Psoas muscle (tissue), 8 donors: ENCODE measurements at places on chromosomes 12 and 14. TPM values are rescaled to one million over a fixed set of nuclear protein-coding genes. Genes with fewer than 3 reads are reported as not detected.

DNA sequence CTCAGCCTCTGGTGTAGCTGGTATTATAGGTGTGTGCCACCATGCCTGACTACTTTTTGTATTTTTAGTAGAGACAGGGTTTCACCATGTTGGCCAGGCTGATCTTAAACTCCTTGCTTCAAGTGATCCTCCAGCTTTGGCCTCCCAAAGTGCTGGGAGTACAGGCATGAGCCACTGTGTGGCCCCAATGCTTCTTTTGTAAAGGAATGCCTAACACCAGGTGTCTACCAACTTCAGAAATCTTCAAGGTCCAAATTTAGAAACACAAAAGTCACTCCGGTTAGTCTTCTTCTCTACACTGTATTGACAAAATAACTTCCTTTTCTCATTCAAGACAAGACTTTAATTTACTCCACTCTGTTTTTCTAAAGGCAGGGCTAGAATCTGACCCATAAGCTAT lies 188.7 kb downstream of the PRKD1 start:
- DNase-seq, result no peak

NANOG gene
- total RNA-seq, result not detected

GRCh38 chr12:22325218-22325617 lies 9.3 kb downstream of the ST8SIA1 start:
- DNase-seq, result no peak

- peak; percentile 30 for DNase-seq
Measured at GRCh38 chr14:75283833-75284563, 5.4 kb downstream of the FOS start.

GRCh38 chr12:93638095-93638494 lies 39.1 kb upstream of the CRADD start:
- DNase-seq, result no peak

PMCH gene
- not detected for total RNA-seq

GRCh38 chr14:24196071-24197055 lies 1.1 kb upstream of the TM9SF1 start:
- no peak for DNase-seq

AMDHD1 gene
- 0.32 TPM for total RNA-seq

- no peak for DNase-seq
Measured at GRCh38 chr12:132071830-132072384, 72.2 kb downstream of the DDX51 start.

DNA sequence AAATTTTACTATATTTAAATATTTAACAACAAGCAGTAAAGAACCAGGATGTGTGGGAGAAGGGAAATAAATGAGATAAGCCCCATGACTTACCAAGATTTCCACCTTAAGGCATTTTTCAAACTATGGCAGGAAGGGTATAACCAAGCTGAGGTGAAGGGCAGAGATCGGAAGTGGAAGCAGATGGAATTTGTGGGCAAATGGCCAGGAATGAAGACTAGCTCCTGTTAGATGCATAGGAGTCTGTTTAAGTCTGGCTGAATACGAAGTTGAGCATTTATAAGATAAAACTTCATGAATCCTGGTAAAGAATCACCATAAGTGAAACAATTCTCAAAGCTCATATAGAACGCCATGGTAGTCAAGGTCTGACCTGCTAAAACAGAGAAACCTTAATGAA lies 163.5 kb downstream of the DIO2 start:
- no peak for DNase-seq

DNA sequence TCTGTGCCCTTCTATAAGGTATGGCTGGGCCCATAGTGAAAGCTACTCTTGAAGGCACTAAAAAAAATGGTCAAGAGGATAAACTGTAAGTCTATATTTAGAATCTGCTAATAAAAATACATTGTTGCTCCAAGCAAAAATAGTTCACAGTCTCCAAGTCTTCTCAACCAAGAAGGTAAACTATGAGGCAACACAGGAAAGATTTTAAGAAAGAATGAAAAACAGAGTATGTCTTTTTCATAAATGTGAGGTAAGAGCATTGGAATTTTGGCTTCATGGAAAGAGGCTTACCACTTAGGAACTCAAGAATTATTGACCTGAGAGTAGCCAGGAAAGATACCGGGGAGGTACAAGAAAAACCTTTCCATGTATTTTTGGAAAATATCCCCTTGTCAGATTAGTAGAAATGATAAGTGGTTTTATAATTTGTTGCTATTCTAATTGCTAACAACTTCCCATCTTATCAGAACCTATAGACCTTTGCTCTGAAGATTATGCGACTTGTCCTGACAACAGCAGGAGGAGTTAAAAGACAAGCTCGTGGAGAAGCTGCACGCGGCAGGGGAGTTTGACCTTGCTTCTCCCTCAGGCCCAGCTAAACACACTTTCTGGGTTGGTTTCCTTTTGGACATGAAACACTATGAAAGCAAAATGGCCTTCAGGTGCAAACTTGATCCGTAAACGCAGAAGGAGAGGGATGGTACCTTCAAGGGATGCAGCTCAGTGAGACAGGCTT lies 238.1 kb downstream of the FOXN3 start:
- DNase-seq, result no peak

DNA sequence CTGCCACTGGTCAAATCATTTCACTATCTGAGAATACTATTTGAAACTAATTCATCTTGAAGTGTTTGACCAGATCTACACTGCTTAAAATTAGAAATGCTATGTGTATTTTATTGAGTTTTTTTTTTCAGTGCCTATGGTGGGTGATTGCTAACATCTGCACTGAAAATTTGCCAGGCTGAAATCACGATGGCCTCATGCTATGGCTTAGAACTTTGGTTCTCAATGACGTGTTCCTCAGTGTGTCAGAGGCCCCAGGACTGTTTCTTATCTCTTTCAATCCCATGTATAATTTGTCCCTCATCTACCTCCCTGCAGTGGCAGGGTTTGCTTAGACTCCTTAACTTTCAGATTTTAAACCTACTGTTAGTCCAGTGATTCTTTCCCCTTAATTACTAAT lies 36.2 kb upstream of the NKX2-8 start:
- no peak for DNase-seq

PAH gene
- 0.62 TPM for total RNA-seq

SDR9C7 gene
- total RNA-seq, result not detected

GRCh38 chr14:91299121-91300115 lies 54.9 kb upstream of the GPR68 start:
- DNase-seq, result no peak

- DNase-seq, result no peak
Measured at GRCh38 chr12:32471591-32472001, 72.2 kb downstream of the FGD4 start.

TOMM20L gene
- total RNA-seq, result not detected

DNA sequence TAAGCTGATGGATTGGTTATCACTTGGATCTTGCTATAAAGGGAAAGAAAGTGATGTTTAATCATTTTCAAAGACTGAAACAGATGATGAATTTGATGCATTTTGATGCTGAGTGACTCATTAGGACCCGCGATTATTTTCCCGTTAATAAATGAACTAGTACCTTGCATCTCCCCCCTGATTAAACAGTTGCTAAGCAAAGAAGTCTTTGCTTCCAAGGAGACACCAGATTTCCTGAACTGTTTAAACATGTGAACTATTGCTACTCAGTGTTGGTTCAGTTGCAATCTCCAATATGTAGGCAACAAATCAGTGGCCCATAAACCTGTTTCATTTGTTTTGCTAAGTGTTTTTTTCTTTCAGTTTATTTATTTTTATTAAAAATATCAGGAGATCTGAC lies 375.2 kb downstream of the AACS start:
- DNase-seq, result no peak

KRT72 gene
- total RNA-seq, result not detected

AMN1 gene
- total RNA-seq, result 10.4 TPM

- no peak for DNase-seq
Measured at GRCh38 chr14:74015963-74016362, 3.1 kb downstream of the ENTPD5 start.

DNA sequence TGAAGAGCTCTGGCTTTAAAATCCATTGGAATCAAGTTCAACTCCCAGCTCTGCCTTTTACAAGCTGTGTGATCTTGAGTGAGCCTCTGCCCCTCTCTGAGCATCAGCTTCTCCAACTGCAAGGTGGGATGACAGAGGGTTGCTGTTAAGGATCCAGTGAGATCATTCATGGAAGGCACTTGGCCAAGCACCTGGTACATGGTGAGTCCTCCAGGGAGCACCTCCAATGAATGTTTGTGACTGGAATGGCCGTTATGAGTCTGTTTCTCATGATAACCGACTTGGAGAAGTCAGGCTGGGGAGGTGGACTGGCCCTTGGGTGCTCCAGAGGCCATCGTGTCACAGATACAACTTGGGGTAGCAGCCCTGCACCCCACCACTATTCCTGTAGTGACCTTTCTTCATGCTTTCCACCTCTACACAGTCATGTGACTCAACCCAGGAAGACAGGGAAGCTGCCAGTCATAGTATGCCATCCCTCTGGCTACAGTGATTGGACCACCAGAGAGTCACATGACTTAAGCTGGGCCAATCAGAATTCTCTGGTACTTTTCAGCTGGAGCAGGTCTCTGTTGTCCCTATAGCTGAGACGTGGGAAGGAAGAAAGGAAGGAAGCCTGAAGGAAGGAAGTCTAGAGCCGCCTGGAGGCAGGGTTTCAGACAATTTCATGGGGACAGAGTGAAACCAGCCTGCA lies 146.5 kb upstream of the MYL2 start:
- no peak for DNase-seq

DNA sequence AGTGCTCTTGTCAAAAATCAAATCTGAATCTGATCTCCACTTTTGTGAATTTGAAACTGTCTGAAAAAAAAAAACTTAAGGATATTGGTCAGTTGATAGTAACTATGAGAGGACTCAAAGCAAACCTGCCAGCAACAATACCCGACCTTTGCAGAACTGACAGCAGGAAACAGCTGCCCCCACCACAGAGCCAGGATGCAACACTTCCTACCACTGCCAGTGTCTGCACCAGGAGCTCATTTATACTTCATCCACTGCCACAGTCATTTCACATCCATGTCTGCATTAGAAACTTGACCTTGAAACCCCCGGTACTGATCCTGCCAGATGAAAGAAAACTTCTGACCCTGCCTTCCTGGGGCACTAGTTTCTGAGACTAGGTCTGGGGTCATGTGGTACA lies 27.4 kb upstream of the RXYLT1 start:
- no peak for DNase-seq

RNASE4 gene
- 0.77 TPM for total RNA-seq

- DNase-seq, result no peak
Measured at GRCh38 chr12:85516667-85517325, 236.8 kb downstream of the ALX1 start.

DNA sequence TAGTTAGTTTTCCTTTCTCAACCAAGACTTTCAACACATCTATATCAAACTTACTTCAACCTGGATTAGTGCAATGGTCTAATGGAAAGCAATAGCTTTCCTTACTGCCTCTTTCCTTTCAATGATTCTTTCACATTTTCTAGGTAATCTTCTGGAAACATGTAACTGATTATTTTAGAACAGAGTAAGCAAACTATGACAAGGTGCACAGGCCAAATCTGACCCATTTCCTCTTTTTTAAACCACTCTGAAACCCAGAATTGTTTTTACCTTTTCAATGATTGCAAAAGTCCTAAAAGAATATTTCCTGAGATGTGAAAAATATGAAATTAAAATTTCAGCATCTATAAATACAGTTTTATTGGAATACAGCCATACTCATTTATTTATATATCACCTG lies 81.6 kb upstream of the TMTC2 start:
- DNase-seq, result no peak

PPP1R13B gene
- total RNA-seq, result 12.8 TPM

VCPKMT gene
- total RNA-seq, result 3.5 TPM

CACNA1C gene
- 2.9 TPM for total RNA-seq

FGF23 gene
- total RNA-seq, result not detected

GRCh38 chr12:84134797-84135366 lies 777.7 kb downstream of the SLC6A15 start:
- DNase-seq, result no peak

DNA sequence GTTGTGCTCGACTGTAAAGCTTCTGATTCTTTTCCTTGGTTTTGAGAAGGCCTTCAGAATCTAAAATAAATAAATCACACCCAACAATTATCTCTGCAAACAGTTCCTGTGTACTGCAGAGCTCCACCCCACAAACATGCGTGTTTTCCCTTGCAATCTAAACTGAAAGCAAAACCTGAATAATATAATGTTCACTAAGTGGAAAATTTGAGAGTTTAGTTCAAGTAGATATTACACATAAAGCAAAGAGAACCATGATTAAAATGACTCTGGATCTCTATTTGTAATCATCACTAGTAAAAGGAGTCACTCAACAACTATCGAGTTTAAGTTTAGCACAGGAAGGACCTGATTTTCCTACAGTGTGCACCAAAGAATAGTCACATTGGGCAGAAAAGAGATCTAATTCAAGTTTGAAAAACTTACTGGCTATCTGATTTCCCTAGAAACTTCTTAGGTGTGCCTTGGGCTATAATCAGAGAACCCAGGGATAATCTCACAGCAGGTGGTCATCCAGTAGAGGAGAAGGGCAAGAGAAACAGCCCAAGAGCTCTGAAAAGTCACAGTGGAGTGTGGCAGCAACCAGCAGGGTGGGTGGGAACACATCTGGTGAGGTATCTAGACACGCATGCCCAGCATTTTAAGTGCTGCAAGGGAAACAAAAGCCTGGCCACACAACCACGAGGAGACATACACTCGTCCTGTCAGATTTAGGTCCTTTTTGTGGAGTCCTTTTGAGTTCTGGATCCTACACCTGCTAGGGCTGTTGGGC lies 25.4 kb downstream of the ATG14 start:
- DNase-seq, result no peak
